ENCODE measurements at places on chromosomes 12 and 14. TPM values are rescaled to one million over a fixed set of nuclear protein-coding genes. Genes with fewer than 3 reads are reported as not detected.

The PLCZ1 gene
- not detected for polyA plus RNA-seq

The TSPAN8 gene
- 18.6 TPM for polyA plus RNA-seq

The TMEM119 gene
- polyA plus RNA-seq: 14.4 TPM

The KLRF2 gene
- polyA plus RNA-seq: not detected

The CKAP4 gene
- 82.1 TPM for polyA plus RNA-seq

The BCL7A gene
- 4.5 TPM for polyA plus RNA-seq

The KRT73 gene
- polyA plus RNA-seq: not detected

The CCDC175 gene
- polyA plus RNA-seq: 0.06 TPM

The DDX51 gene
- 15.5 TPM for polyA plus RNA-seq

The TMPRSS12 gene
- polyA plus RNA-seq: not detected

The ADAM20 gene
- 0.16 TPM for polyA plus RNA-seq

The KRT77 gene
- not detected for polyA plus RNA-seq

DNA sequence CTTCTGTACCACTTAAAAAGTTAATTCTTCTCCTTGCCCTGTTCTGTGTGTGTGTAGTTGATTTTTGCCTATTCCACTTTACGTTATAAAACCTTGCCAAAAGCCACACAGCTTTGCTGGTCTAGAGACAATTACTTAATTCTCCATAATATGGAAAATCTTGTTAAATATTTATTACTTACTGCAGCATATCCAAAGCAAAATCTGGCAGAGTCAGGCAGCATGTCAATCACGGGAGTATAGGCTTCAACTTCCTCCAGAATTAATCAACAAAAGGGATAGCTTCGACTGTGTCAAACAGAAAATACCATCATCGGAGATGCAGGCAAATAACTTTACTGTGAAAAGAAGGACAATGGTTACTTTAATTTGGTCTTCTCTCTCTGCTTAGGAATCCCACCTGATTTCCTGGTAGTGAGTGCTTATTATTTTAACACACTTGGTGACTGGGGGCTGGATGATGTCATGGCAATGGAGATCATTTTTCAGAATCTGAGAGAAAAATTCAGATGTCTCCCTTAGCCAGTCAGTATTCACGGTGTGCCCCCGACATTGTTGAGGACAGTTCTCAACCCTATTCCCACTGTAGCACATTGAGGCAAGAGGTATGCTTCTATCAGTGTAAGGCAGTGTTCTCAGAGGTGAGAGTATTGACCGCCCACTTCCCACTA is 3.7 kb upstream of the MSRB3 start:
- no peaks in the 10 kb centered on the region for H3K36me3 ChIP-seq
- no peak for DNase-seq
- H3K4me1 ChIP-seq: no peaks in the 10 kb centered on the region
- H3K27ac ChIP-seq: no peak overlapping the region

DNA sequence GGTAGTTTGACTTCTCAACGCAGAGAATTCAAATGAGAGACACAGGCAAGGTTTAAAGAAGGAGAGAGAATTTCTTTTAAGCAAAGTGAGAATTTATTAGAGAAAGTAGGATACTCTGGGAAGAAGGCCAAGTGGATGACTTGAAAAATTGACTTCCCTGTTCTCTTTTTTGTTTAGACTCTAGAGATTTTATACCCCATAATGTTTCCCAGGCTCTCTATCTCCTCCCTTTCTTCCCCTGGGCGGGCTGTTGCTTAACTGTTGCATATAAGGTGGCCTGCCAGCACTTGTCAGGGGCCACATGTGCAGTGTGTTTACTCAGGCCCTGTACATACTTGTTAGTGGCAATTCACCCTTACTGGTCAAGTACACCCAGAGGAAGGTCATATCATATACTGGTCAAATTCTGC is 403.7 kb downstream of the SLC6A15 start:
- DNase-seq: peak; percentile 66
- H3K27me3 ChIP-seq: no peaks in the 10 kb centered on the region
- H3K36me3 ChIP-seq: no peaks in the 10 kb centered on the region
- H3K27ac ChIP-seq: no peak overlapping the region

- no peaks in the 10 kb centered on the region for H3K36me3 ChIP-seq
- H3K4me3 ChIP-seq: no peak overlapping the region
- H3K4me1 ChIP-seq: no peaks in the 10 kb centered on the region
- DNase-seq: no peak
Measured at GRCh38 chr14:45649051-45649450, 396.0 kb upstream of the MIS18BP1 start.

GRCh38 chr14:35543006-35543405 is 9.0 kb downstream of the INSM2 start:
- no peak overlapping the region for H3K27ac ChIP-seq
- DNase-seq: no peak
- no peaks in the 10 kb centered on the region for H3K4me1 ChIP-seq
- no peaks in the 10 kb centered on the region for H3K27me3 ChIP-seq

GRCh38 chr14:35934499-35934898 is 108.4 kb downstream of the BRMS1L start:
- no peak overlapping the region for H3K4me3 ChIP-seq
- no peak overlapping the region for H3K27ac ChIP-seq
- no peaks in the 10 kb centered on the region for H3K27me3 ChIP-seq
- no peaks in the 10 kb centered on the region for H3K4me1 ChIP-seq
- DNase-seq: no peak

- no peak overlapping the region for H3K4me3 ChIP-seq
- H3K27ac ChIP-seq: no peak overlapping the region
- DNase-seq: no peak
- no peaks in the 10 kb centered on the region for H3K27me3 ChIP-seq
- H3K36me3 ChIP-seq: no peaks in the 10 kb centered on the region
Measured at GRCh38 chr12:104002686-104003085, 37.0 kb downstream of the TDG start.

DNA sequence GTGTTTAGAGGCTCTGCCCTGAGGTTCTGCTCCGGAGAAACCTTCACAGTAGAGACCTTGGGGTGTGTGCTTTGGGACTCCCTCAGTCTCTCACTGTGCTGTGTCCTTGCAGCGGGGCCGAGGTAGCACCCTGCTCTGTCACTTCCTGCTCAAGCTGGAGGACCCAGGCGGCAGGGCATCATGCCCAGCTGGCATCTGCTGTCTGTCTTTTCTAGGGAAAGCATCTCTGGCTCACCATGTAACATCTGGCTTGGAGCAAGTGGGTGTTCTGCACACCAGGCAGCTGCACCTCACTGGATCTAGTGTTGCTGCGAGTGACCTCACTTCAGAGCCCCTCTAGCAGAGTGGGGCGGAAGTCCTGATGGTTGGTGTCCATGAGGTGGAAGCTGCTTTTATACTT is 124.5 kb downstream of the ESRRB start:
- H3K4me3 ChIP-seq: no peak overlapping the region
- H3K4me1 ChIP-seq: no peaks in the 10 kb centered on the region
- DNase-seq: no peak
- H3K27ac ChIP-seq: no peak overlapping the region
- no peaks in the 10 kb centered on the region for H3K36me3 ChIP-seq

- H3K36me3 ChIP-seq: no peaks in the 10 kb centered on the region
- no peak overlapping the region for H3K4me3 ChIP-seq
- no peak overlapping the region for H3K27ac ChIP-seq
- no peaks in the 10 kb centered on the region for H3K27me3 ChIP-seq
- H3K4me1 ChIP-seq: no peaks in the 10 kb centered on the region
- no peak for DNase-seq
Measured at GRCh38 chr14:71753976-71754375, 178.3 kb upstream of the RGS6 start.

DNA sequence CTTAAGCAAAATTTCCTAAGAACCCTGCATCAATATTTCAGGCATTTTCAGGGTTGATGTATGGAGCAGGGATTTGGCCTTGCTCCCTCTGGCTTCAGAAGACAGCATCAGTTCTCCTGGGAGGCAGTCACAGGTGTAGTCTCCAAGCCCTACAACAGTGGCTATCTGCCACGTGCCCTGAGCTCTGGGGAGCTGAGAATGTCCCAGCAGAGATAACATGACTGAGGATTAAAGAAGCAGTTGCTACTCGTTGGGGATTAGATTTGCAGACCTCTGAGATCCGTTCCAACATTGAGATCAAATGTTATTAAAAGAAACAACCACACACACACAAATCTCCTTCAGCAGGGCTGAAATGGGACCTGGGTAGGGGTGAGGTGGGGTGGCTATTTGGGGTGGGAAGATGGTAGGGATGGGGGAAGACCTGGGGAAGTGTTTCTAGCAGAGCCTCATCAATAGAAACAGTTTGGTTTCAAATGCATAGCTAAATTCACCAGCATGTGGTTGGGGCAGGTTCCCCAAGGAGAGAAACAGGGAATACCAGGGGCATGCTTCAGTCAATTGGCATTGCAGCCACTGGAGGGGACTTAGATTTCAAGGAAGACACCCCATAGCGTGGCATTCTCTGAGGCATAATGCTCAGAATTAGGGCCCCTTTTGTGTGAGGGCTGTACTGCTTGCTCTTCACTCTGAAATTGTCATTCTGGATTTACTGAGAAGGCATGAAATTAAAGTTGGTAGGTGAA is 15.2 kb upstream of the FAM234B start:
- H3K27ac ChIP-seq: no peak overlapping the region
- H3K4me3 ChIP-seq: no peak overlapping the region
- no peak for DNase-seq
- no peaks in the 10 kb centered on the region for H3K4me1 ChIP-seq
- no peaks in the 10 kb centered on the region for H3K27me3 ChIP-seq

GRCh38 chr12:27814851-27815591 is 35.0 kb upstream of the MANSC4 start:
- no peak overlapping the region for H3K4me3 ChIP-seq
- DNase-seq: no peak
- no peak overlapping the region for H3K27ac ChIP-seq
- no peaks in the 10 kb centered on the region for H3K36me3 ChIP-seq
- no peaks in the 10 kb centered on the region for H3K27me3 ChIP-seq

- no peak overlapping the region for H3K4me3 ChIP-seq
- DNase-seq: no peak
- H3K27me3 ChIP-seq: no peaks in the 10 kb centered on the region
- H3K36me3 ChIP-seq: peaks cover 2% of the 10 kb centered on the region
- H3K4me1 ChIP-seq: no peaks in the 10 kb centered on the region
- H3K27ac ChIP-seq: no peak overlapping the region
Measured at GRCh38 chr14:56194042-56194441, 75.8 kb downstream of the PELI2 start.

DNA sequence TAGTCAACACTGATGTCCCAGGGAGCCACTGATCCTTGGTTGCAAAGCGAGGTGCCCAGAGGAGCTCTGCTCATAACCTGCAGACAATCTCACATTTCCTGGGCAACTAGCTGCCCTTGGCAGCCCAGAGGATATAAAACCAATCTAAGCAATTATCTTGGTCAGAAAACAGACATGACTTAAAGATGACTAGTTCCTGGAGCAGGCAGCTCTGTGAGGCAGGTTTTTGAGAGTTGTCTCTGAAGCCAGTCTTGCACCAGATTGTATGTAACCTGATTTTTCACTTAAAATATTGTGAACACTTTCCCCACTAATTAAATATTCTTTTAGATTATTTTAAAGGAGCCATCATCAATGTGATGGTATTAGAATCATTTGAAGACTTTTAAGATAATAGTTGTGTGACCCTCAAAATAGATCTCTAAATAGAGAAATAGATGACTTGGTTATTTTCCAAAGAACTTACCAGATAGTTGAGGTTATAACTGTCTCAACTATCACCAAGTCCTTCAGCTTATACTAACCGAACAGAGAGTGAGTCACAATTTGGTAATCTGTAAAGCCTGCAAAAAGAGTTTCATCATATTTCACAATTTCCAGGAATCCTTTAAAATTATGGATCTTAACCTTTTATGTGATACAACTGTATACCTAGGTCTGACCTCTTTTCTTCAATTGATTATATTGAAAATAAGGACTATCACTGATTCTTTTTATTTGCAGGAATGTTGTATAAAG is 75.9 kb downstream of the LIN7A start:
- H3K36me3 ChIP-seq: no peaks in the 10 kb centered on the region
- DNase-seq: no peak
- no peak overlapping the region for H3K4me3 ChIP-seq
- no peaks in the 10 kb centered on the region for H3K4me1 ChIP-seq
- H3K27me3 ChIP-seq: no peaks in the 10 kb centered on the region
- no peak overlapping the region for H3K27ac ChIP-seq

- H3K27me3 ChIP-seq: no peaks in the 10 kb centered on the region
- no peak overlapping the region for H3K4me3 ChIP-seq
- H3K4me1 ChIP-seq: no peaks in the 10 kb centered on the region
- no peaks in the 10 kb centered on the region for H3K36me3 ChIP-seq
- H3K27ac ChIP-seq: no peak overlapping the region
- DNase-seq: peak; percentile 40
Measured at GRCh38 chr12:80810874-80811273, 94.2 kb downstream of the MYF5 start.

DNA sequence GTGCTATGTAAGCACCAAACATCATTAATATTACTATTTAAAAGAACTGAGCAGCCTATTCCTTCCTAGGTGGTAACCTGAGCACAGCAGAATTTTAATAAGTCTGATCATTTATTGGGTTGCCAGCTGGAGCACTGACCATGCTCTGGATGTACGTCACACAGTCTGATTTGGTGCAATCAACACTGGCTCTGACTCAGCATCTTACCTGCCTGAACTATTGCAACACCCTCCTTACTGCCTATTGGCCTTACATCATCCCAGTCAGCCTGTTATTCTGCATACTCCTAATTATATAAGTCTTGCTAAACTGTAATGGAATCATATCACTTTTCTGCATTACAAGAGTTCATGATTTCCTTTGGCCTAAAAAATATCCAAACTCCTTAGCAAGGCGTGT is 149.7 kb downstream of the PTPRO start:
- no peak overlapping the region for H3K27ac ChIP-seq
- H3K36me3 ChIP-seq: no peaks in the 10 kb centered on the region
- no peak for DNase-seq
- no peaks in the 10 kb centered on the region for H3K4me1 ChIP-seq
- H3K27me3 ChIP-seq: no peaks in the 10 kb centered on the region

GRCh38 chr12:113432986-113433385 is 10.8 kb downstream of the SDSL start:
- no peak overlapping the region for H3K27ac ChIP-seq
- no peaks in the 10 kb centered on the region for H3K4me1 ChIP-seq
- no peak for DNase-seq
- H3K4me3 ChIP-seq: no peak overlapping the region
- H3K36me3 ChIP-seq: no peaks in the 10 kb centered on the region

- no peaks in the 10 kb centered on the region for H3K27me3 ChIP-seq
- no peak overlapping the region for H3K4me3 ChIP-seq
- DNase-seq: peak; percentile 75
- H3K4me1 ChIP-seq: no peaks in the 10 kb centered on the region
- no peaks in the 10 kb centered on the region for H3K36me3 ChIP-seq
Measured at GRCh38 chr12:85468356-85469157, 188.5 kb downstream of the ALX1 start.

DNA sequence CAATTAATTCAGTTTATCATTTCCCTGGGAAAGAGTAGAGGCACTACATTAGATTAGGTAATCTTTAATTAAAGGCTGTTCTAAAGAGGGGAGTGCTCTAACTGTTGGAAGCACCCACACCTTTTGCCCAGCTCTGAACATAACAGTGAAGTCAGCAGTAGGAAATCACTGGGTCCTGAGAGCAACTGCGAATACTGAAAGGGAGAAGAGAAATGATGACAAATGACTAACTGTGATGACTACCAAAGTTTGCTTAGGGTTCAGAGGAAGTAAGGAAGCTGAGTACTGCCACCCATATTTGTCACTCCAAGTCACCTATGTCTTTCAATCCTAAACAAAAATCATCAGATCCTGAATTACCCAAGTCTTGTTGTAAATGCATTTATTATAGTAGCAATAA is 140.6 kb downstream of the EPS8 start:
- no peak for DNase-seq
- H3K27me3 ChIP-seq: no peaks in the 10 kb centered on the region
- H3K36me3 ChIP-seq: no peaks in the 10 kb centered on the region
- H3K27ac ChIP-seq: no peak overlapping the region
